ENCODE measurements at places on chromosomes 1 and 21.

DNA sequence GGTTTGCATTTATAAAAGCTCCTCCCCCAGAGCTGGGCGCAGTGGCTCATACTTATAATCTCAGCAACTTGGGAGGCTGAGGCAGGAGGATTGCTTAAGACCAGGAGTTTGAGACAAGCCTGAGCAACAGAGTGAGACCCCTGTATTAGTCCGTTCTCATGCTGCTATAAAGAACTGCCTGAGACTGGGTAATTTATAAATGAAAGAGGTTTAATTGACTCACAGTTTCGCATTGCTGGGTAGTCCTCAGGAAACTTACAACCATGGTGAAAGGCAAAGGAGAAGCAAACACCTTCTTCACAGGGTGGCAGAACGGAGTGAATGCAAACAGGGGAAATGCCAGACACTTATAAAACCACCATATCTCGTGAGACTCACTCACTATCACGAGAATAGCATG, 52.5 kb downstream of the ZNF684 start:
- no peak for DNase-seq

GRCh38 chr1:117636637-117637425, 31.0 kb downstream of the TENT5C start:
- no peak for DNase-seq

- DNase-seq: no peak
Measured at GRCh38 chr21:45592208-45592619, 50.0 kb upstream of the SLC19A1 start.

DNA sequence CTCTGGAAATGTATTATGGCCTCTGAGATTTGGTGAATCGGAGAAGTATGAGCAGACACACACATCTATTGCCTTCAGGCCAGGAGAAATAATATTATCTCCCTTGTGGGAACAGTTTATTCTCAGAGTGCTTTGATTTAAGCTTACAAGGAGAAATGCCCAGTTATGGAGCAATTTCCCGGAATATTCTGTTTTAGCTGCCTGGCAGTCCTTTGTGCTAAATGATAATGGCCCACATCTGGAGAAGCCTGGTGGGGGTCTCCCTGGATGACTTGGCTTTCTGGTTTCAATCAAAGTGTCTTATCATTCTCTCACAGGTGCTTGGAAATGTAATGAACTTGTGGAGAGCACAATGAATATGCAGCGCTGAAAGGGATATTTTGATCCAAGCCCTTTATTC, 389.6 kb upstream of the USP24 start:
- DNase-seq: no peak

- no peak for DNase-seq
Measured at GRCh38 chr1:234705615-234706014, 95.6 kb upstream of the IRF2BP2 start.

DNA sequence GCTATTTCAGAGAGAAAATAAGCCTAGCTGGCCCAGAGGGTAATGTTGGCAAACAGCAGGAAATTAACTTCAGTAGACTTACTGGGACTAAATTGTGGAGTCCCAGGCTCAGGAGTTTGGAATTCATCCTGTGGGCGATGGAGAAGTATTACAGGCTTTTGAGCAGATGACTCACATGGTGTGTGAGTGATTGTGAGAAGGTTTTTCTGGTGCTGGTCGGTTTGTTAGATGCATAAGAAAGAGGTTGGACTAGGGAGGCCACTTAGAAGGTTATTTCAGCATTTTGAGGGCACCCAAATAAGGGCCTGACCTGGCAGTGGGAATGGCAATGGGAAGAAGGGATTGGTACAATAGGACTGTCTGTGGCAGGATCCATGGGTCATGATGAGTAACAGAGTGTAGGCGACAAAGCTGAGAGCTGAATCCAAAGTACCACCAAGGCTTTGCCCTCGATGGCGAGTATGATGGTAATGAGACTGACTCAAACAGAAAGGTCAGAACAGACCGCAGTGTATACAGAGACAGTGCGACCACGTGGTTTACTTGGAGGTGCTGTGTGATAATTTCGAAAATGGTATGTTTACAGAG, 69.2 kb upstream of the KIF26B start:
- DNase-seq: no peak

DNA sequence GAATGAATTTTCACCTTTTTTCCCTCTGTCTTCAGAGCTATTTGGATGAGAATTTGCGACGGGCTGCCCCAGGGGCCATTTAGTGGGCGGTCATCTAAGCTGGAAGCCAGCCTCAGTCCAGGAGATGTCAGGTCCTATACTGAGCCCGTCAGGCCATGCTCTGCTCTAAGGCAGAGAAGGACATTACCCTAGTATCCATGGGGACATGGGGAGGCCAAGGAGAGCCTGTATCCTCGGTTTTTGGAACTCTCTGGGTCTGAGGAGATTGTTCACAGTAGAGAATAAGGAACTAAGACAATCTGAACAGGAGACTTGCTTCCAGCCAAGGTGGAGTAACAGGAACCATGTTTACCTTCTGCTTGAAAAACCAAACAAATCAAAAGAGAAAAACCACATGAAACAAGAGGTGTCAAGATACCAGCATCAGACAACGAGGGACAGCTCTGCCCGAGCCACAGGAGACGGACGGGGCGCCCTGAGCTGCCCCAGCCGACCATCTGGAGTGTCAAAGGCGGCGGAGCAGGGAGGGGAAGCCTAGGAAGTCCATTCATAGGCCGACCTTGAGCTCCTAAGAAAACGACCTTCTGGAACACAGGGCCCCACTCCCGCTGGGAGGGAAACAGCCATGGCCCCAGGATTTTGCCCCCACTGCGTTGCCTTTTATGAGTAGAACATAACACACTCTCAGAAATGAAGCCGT, 20.0 kb upstream of the ADARB1 start:
- no peak for DNase-seq

DNA sequence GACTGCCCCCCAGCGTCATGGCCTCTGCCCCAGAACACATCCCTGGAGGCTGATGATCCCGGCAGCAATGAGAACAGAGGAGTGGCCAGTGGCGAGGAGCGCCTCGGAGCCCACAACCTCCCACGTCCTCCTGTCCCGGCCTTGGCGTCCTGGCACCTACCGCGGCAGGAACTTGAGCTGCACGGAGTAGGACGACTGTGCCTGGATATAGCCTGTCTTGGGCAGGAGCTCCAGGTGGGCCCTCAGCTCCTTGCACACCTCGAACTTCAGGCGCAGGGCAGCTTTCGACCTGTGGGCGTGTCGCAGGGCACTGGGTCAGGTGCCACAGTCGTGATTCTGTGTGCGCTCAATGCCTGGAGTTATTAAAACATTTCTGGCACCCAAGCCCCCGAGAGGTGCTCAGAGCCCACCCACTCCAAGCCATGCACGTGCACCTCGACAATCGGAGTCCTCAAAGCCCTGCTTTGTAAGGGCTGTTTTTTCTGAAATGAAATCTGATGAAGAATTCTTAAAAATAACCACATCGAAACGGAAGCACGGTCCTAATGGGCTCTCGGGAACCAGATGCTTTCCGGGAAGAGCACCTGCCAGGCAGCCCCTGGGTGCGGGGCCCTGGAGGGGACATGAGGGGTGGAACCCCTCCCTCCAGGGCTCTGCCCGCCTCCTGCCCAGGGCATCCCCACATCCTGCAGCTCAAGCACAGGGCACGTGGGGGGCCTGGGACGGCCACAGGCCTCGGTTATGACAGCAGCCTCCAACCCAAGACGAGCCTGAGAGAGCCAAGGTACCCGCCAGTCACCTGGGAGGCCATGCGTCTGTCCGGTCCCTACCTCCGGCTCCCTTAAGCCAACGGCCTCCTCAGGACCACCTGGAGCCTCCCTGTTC, 23.0 kb upstream of the TMEM52 start:
- no peak for DNase-seq

- DNase-seq: no peak
Measured at GRCh38 chr1:18927654-18928272, 25.4 kb upstream of the ALDH4A1 start.

DNA sequence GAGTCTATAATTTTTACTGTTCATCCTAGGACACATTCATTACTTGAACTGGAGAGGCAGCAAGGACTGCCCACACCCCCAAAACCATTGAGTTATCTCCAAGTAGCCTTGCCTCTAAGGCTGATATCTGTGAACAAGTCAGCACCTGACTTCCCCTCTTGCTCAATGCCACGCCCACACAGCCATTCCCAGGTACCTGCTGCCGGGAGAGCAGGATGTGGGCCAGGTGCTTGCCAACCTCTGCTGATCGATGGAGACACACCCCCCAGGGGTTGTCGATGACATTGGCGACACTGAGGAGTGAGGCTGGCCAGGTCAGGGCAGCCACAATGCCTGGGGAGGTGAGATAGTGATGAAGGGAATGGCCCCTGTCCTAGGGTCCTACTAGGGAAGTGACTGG, 60.1 kb downstream of the TMCO4 start:
- no peak for DNase-seq

- DNase-seq: no peak
Measured at GRCh38 chr1:117796226-117796625, 133.2 kb downstream of the GDAP2 start.

DNA sequence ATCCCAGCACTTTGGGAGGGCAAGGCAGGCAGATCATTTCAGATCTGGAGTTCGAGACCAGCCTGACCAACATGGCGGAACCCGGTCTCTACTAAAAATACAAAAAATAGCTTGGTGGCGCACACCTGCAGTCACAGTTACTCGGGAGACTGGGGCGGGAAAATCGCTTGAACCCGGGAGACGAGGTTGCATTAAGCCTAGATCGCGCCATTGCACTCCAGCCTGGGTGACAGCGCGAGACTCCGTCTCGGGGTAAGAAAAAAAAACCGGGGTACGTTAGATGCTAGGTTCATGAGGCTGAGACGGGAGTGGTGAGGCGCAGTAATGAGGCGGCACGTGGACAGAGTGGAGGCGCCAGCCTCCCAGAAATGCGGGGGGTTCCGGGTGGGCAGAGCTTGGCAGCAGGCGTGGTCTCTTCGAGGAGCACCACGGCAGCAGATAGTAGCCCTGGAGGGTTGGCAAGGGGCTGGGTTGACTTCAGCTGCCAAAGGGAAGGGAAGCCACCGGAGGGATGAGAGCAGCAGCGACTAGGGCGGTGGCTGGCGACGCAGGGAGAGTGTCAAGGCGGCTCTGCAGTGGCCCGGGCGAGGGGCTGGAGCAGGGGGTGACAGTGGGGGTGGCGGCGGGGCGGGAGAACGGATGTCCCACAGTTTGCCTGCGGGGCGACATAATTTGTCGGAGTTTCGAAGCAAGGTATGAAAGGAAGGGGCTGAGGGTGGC, 832 bp downstream of the MRPL20 start:
- DNase-seq: no peak

DNA sequence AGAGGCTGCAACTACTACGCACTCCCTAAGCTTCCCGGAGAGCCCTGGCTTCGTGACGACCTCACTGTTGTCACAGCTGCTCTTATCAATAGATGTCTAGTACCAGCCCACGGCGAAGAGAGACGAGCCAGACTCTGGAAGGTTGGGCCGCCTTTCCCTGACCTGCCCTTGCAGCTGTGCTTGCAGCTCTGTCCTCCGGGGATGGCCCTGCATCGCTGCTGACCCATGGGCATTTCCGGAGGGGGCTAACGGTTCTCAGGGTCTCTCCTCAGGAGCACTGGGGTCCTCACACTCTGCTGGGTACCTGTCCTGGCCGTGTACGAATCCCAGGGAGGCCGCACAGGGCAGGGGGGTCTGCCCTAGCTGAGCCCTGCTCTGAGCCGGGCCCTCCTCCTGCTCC, 93.8 kb upstream of the COL6A1 start:
- no peak for DNase-seq

DNA sequence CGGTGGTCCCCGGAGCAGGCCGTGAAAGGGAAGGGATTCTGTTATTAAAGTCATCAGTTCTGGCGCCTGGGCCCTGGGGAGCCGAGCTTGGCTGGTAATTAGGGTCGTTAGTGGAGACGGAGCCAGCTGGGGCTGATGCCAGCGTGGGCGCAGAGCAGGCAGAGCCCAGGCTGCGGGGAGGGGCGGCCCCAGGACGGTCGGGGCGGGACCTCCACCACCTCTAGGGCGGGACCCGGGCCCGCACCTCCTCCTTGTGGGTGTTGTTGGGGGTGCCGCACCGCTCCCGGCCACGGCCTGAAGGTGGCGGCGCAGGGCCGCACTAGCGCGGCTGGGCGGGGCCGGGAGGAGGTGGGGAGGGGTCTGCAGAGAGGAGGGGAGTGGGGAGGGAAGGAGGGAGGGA, 470.6 kb downstream of the PTPRU start:
- no peak for DNase-seq

- no peak for DNase-seq
Measured at GRCh38 chr1:212238552-212238951, 46.7 kb upstream of the PPP2R5A start.

- DNase-seq: no peak
Measured at GRCh38 chr1:18970762-18971161, 14.3 kb upstream of the IFFO2 start.

GRCh38 chr1:78716186-78716585, 66.6 kb downstream of the IFI44 start:
- DNase-seq: no peak

DNA sequence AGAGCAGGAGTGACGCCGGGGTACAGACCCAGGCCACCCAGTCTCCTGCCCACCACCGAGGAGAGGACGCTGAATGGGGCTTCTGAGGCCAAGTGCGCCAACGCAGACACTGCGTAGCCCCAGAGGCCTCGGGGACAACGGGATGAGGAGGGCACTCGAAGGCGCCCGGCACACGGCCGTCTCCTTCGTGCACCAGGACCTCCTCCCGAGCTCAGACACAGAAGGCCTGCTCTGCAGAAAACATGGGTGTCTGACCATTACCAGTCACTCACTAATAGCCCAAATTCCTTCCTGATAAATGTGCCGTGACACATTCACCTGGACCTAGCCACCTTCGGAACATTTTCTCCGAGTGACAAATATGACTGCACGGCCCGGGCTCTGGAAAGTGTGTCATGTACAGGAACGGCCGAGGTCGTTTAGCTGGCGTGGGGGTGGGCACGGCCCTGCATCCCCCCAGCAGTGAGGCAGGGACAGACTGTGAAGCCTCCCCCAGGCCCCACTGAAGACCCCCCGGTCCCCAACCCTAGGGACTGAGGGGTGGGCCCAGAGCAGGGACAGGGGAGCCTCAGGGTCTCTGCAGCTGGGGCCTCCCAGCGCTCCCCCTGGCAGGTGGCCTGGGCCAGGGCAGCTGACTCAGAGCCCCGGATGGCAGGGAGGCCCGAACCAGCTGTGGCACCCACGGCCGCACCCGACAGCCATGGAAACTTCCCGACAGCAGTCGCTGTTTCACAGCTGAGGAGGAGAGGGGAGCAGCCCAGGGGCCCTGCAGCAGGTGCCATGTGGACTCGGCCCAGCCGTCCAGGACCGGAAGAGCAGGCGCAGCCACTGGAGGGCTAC, 16.7 kb upstream of the COL6A2 start:
- DNase-seq: no peak

DNA sequence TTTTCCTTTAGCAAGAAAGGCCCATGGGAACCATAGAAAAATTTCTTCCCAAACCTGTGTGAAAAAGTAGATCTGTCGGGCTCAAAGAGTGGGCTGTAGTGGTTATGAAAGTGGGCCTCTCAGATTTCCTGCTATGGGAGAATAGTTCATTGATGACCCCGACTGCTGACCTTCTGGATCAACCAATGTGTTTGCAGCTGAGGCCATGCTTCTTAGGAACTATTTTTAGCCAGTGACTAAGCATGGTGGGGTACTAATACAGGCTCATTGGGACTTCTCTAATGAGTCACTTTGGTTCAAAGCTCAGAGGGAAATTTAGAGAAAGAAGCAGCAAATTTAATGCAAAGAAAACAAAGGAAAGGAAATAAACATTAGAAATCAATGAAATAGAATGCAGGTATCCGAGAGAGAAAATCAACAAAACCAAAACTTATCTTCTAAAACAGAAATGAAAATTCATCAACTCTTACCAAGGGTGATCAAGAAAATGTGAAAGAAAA, 12.6 kb upstream of the PSMA5 start:
- DNase-seq: no peak
